ENCODE measurements at places on chromosomes 1 and 21.

GRCh38 chr1:190019717-190020116, 457.9 kb downstream of the BRINP3 start:
- no peak overlapping the region for H3K4me3 ChIP-seq
- H3K36me3 ChIP-seq = no peaks in the 10 kb centered on the region
- no peak overlapping the region for H3K27ac ChIP-seq
- H3K27me3 ChIP-seq = no peaks in the 10 kb centered on the region
- H3K4me1 ChIP-seq = no peaks in the 10 kb centered on the region

DNA sequence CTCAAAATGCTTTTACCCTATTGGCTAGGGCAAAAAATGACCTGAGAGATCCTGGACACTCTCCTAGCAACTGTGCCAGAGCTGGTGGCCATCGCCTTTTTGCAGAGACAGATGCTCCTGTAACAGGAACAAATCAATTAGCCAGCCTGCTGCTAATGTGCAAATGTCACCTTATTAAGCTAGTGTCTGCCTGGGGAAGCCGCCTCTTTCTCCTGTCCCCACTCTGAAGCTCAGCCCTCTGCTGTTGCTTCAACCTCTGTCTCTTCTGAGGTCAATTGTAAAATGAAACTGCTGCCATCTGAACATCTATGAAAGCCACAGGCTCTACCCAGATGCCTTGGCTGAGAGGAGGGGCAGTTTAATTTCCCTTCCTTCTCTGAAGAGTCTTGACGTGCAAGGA, 85.5 kb upstream of the CACNA1E start:
- no peak overlapping the region for H3K4me3 ChIP-seq
- H3K27ac ChIP-seq = no peak overlapping the region
- no peaks in the 10 kb centered on the region for H3K36me3 ChIP-seq
- no peak for DNase-seq

DNA sequence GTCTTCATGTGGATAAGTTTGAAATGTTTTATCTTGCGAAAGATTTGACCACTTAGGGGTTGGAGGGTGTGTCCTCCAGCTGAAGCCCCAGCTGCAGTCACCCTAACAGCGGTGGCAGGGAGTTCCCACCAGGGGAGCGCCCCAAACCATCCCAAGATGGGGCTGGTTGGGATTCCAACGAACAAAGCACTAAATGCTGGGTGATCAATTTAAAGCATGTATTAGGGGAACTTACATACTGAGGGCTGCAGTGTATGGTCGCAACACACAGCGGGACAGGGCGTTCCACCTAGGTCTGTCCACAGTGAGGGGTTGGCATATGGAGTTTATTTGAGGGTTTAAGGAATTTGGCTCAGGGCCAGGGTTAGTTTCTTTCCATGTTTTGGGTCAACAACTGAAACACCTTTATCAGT, 26.3 kb downstream of the SLC37A1 start:
- DNase-seq = peak; percentile 29
- no peak overlapping the region for H3K27ac ChIP-seq
- H3K4me1 ChIP-seq = no peaks in the 10 kb centered on the region
- no peaks in the 10 kb centered on the region for H3K36me3 ChIP-seq

GRCh38 chr1:174640783-174641182, 193.0 kb downstream of the GPR52 start:
- no peaks in the 10 kb centered on the region for H3K36me3 ChIP-seq
- H3K27me3 ChIP-seq = no peaks in the 10 kb centered on the region
- H3K4me3 ChIP-seq = no peak overlapping the region
- H3K27ac ChIP-seq = no peak overlapping the region
- no peaks in the 10 kb centered on the region for H3K4me1 ChIP-seq

GRCh38 chr1:204837440-204838084, 33.1 kb upstream of the NFASC start:
- no peaks in the 10 kb centered on the region for H3K27me3 ChIP-seq
- peaks cover 2% of the 10 kb centered on the region for H3K4me1 ChIP-seq
- H3K36me3 ChIP-seq = no peaks in the 10 kb centered on the region
- H3K4me3 ChIP-seq = no peak overlapping the region

DNA sequence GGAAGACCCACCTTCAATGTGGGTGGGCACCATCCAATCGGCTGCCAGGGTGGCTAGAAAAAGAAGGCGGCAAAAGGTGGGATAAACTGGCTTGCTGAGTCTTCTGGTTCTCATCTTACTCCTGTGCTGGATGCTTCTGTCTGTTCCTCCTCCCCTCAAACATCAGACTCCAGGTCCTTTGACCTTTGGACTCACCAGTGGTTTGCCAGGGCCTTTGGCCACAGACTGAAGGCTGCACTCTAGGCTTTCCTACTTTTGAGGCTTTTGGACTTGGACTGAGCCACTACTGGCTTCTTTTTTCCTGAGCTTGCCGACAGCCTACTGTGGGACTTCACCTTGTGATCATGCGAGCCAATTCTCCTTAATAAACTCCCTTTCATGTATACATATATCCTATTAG, 55.9 kb downstream of the VCAM1 start:
- DNase-seq = no peak
- no peak overlapping the region for H3K27ac ChIP-seq
- no peaks in the 10 kb centered on the region for H3K36me3 ChIP-seq
- no peak overlapping the region for H3K4me3 ChIP-seq
- H3K4me1 ChIP-seq = no peaks in the 10 kb centered on the region

DNA sequence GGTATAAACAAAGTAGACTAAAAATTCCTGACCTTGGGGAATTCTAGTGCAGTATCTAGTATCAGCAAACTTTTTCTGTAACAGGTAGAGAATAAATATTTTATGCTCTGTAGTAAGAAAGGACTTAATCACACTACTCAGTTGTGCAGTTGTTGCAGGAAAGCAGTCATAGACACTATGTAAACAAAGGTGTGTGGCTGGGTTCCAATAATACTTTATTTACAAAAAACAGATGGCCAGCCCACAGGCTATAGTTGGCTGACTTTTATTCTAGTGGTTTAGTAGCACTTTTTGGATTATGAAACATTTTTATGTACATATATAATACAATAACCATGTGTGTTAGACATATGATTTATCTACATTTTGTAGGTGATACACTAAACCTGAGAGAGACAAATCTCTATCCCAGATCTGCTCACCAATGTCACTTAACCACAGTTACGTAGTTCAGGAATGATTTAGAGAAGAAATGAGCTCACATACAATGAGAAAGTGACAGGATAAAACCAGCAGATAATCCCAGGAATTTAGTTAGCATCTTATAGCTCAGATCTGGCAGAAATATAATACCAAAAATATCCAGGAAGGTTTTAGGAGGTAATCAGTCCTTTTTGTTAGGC, 56.1 kb downstream of the MIER1 start:
- DNase-seq = no peak
- H3K27me3 ChIP-seq = no peaks in the 10 kb centered on the region
- H3K27ac ChIP-seq = no peak overlapping the region
- no peaks in the 10 kb centered on the region for H3K4me1 ChIP-seq
- H3K4me3 ChIP-seq = no peak overlapping the region

GRCh38 chr1:184559117-184559713, 172.4 kb downstream of the C1orf21 start:
- H3K36me3 ChIP-seq = no peaks in the 10 kb centered on the region
- H3K4me3 ChIP-seq = no peak overlapping the region

All from ovary (tissue), 10 donors.